ENCODE measurements at places on chromosomes 7 and 10. TPM values are rescaled to one million over a fixed set of nuclear protein-coding genes. Genes with fewer than 3 reads are reported as not detected.

GRCh38 chr10:130687566-130687965, 551.4 kb downstream of the GLRX3 start:
- H3K4me1 ChIP-seq, result no peaks in the 10 kb centered on the region
- no peaks in the 10 kb centered on the region for H3K27me3 ChIP-seq
- no peak overlapping the region for H3K27ac ChIP-seq
- no peak for DNase-seq
- H3K4me3 ChIP-seq, result no peak overlapping the region

Gene HMX2
- total RNA-seq, result not detected

DNA sequence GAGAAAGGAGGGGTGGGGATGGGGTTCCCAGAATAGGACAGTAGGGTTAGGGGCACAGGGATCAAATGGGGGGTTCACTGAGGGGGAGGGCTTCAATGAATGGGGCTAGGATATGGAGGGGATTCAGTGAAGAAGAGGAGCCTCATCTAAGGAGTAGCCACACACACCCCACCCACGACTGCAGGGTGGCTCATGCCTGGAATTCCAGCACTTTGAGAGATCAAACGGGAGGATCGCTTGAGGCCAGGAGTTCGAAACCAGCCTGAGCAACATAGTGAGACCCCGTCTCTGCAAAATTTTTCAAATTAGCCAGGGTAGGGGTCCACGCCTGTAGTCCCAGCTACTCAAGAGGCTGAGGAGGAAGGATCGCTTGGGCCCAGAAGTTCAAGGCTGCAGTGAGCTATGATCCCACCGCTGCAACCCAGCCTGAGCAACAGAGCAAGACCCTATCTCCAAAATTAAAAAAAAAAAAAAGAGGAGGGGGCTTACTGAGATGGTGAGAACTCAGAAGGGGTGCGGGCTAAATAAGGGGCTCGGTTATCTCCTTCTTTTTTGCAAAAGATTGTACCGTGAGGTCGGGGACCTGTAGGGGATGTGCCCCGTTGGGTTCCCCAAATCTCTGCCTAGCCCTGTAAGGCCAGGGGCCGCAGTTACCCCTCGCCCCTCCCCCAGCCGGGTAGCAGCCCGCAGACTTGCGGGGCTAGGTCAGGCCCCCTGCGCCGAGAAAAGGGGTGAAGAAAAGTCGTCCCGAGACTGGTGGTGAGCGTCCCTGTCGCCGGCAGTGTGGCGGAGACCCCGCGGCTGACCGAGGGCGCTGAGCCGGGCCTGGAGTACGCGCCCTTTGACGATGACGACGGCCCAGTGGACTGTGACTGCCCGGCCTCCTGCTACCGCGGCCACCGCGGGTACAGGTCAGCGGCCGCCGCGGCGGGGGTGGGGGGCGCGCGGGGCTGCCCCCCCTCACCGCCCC, 43.1 kb upstream of the HSPB1 start:
- H3K36me3 ChIP-seq, result peaks cover 15% of the 10 kb centered on the region
- H3K4me1 ChIP-seq, result peaks cover 7% of the 10 kb centered on the region
- no peak overlapping the region for H3K27ac ChIP-seq
- peaks cover 8% of the 10 kb centered on the region for H3K27me3 ChIP-seq

Gene RTKN2
- 12.0 TPM for total RNA-seq

Gene NPY4R2
- total RNA-seq, result not detected

DNA sequence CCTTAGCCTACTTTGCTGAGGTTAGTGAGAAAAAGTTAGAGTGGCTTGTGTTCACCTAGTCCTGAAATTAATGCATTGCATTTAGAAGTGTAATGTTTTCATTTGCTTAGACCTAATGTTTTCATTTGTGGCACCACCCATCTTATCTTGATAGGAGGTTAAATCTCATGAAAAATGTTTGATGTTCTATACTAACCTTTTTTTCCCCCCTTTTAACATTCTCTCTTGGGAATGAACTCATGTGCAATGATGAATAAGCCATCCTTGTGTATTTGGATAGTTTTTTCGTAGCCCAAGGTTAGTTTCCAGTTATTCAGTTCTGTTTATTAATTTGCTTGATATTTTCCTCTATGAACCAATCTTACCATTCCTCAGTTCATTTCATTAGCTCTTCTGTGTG, 2.8 kb downstream of the FHIP2A start:
- no peak overlapping the region for H3K4me3 ChIP-seq
- no peaks in the 10 kb centered on the region for H3K27me3 ChIP-seq
- no peak for DNase-seq
- no peak overlapping the region for H3K27ac ChIP-seq
- H3K4me1 ChIP-seq, result peaks cover 5% of the 10 kb centered on the region
- no peaks in the 10 kb centered on the region for H3K36me3 ChIP-seq

Gene DPP6
- total RNA-seq, result 36.3 TPM

DNA sequence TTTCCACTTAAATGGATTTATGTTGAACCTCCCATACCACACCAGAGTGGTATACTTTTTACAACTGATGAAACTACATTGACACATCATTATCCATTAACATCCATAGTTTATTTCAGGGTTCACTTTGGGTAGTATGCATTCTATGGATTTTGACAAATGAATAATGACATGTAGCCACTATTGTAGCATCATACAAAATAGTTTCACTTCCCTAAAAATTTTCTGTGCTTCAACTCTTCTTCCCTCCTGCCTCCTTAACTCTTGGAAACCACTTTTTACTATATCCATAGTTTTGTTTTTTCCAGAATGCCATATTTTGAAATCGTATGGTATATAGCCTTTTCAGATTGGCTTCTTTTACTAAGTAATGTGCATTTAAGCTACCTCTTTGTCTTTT, 199.5 kb upstream of the TMEM196 start:
- H3K4me1 ChIP-seq, result no peaks in the 10 kb centered on the region
- no peak for DNase-seq
- H3K36me3 ChIP-seq, result no peaks in the 10 kb centered on the region
- H3K4me3 ChIP-seq, result no peak overlapping the region
